ENCODE measurements at places on chromosomes 1 and 21. TPM values are rescaled to one million over a fixed set of nuclear protein-coding genes. Genes with fewer than 3 reads are reported as not detected.
A peak's percentile ranks its signal among the peaks of the same experiment; 100 is the strongest.

SLC6A17 gene
- not detected for total RNA-seq

GNG4 gene
- total RNA-seq, result 77.2 TPM

JUN gene
- total RNA-seq, result 51.6 TPM

DMBX1 gene
- total RNA-seq, result not detected

PLPP3 gene
- total RNA-seq, result not detected

TADA1 gene
- total RNA-seq, result 18.4 TPM

DNA sequence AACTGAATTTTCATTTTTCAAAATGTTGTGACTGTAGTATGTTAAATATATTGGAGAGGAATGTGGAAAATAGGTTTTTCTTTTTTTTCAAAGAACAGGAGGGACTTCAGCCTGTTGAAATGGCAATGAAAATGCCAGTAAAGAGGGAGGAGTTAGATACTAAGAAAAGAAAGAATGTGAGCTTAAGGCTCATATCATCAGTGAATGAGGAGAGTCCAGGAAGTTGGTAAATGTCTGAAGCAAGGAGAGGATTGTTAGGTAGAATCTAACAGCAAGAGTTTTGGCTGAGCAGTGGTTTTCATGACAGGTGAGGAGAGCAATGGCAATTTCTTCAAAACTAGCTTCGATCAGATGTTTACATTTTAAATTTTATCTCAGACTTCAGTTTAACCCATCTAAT, 43.0 kb downstream of the PLA2G4A start:
- H3K27me3 ChIP-seq, result peaks cover 1% of the 10 kb centered on the region
- H3K36me3 ChIP-seq, result no peaks in the 10 kb centered on the region
- H3K4me1 ChIP-seq, result no peaks in the 10 kb centered on the region
- no peak for DNase-seq
- H3K27ac ChIP-seq, result no peak overlapping the region
- no peak overlapping the region for H3K4me3 ChIP-seq

- H3K36me3 ChIP-seq, result peaks cover 14% of the 10 kb centered on the region
- no peak overlapping the region for H3K4me3 ChIP-seq
- H3K27ac ChIP-seq, result no peak overlapping the region
- no peak for DNase-seq
- peaks cover 8% of the 10 kb centered on the region for H3K4me1 ChIP-seq
These were observed 36.7 kb upstream of the TMEM222 start for GRCh38 chr1:27285274-27285660.

DNA sequence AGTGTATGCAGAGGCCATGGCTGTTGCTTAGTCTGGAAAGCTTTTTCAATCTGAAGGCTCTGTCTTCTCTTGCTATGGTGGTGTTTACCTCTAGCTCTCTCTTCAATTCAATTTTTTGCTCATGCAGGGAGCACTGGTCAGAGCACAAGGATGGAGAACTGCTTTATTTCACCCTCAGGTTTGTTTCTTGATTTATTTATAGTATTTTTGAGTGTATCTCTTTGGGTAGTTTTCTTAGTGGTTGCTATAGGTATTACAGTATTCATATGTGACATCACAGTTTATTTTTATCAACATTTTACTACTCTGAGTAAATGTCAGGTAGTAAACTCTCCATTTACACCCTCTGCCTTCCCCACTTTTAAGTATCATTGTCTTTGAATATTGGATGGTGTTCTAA, 147.9 kb downstream of the RASAL2 start:
- no peaks in the 10 kb centered on the region for H3K4me1 ChIP-seq
- no peak overlapping the region for H3K4me3 ChIP-seq
- no peaks in the 10 kb centered on the region for H3K27me3 ChIP-seq
- no peaks in the 10 kb centered on the region for H3K36me3 ChIP-seq

DNA sequence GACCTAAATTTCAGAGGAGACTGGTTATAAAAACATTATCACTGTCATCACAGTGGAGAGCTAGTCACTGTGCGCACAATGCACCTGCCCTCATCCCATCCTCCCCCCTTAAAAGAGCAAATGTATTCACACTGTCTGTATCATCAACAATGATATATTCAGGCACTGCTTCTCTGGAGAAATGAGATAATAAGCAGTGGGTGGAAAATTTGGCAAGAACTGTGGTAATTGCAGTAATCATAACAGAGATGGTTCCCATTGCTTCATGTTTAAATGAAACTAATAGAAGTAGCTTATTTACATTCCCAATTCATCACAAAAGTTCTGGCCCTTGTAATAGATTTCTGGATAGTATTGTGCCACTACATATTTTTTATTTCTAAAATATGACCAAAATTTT, 867.4 kb upstream of the ADGRL2 start:
- no peaks in the 10 kb centered on the region for H3K4me1 ChIP-seq
- no peak overlapping the region for H3K27ac ChIP-seq
- no peaks in the 10 kb centered on the region for H3K27me3 ChIP-seq
- DNase-seq, result no peak
- no peaks in the 10 kb centered on the region for H3K36me3 ChIP-seq
- no peak overlapping the region for H3K4me3 ChIP-seq

- no peak overlapping the region for H3K4me3 ChIP-seq
- H3K4me1 ChIP-seq, result peaks cover 2% of the 10 kb centered on the region
- DNase-seq, result no peak
- no peak overlapping the region for H3K27ac ChIP-seq
- peaks cover 20% of the 10 kb centered on the region for H3K27me3 ChIP-seq
- H3K36me3 ChIP-seq, result no peaks in the 10 kb centered on the region
These were observed 6.0 kb upstream of the STMN1 start for GRCh38 chr1:25912076-25912831.

- H3K36me3 ChIP-seq, result peaks cover 44% of the 10 kb centered on the region
- peak overlapping the region; percentile 83 for H3K4me3 ChIP-seq
- H3K4me1 ChIP-seq, result peaks cover 49% of the 10 kb centered on the region
- H3K27ac ChIP-seq, result peak overlapping the region; percentile 98
- peak; percentile 65 for DNase-seq
These were observed 1.2 kb upstream of the PPOX start for GRCh38 chr1:161164901-161165610.

GRCh38 chr1:30418061-30418938, 305.1 kb downstream of the MATN1 start:
- no peaks in the 10 kb centered on the region for H3K4me1 ChIP-seq
- H3K36me3 ChIP-seq, result no peaks in the 10 kb centered on the region
- H3K27ac ChIP-seq, result no peak overlapping the region
- peak; percentile 37 for DNase-seq
- H3K27me3 ChIP-seq, result no peaks in the 10 kb centered on the region

GRCh38 chr1:198574325-198574724, 33.8 kb upstream of the ATP6V1G3 start:
- DNase-seq, result no peak
- H3K4me1 ChIP-seq, result peaks cover 5% of the 10 kb centered on the region
- H3K27ac ChIP-seq, result no peak overlapping the region
- no peaks in the 10 kb centered on the region for H3K36me3 ChIP-seq
- no peaks in the 10 kb centered on the region for H3K27me3 ChIP-seq

GRCh38 chr1:147851149-147851548, 51.4 kb upstream of the GJA8 start:
- no peaks in the 10 kb centered on the region for H3K4me1 ChIP-seq
- H3K27ac ChIP-seq, result no peak overlapping the region
- H3K27me3 ChIP-seq, result peaks cover 9% of the 10 kb centered on the region
- no peaks in the 10 kb centered on the region for H3K36me3 ChIP-seq
- no peak overlapping the region for H3K4me3 ChIP-seq
- DNase-seq, result no peak

GRCh38 chr1:107964336-107965109, 457 bp downstream of the VAV3 start:
- peak overlapping the region; percentile 91 for H3K4me3 ChIP-seq
- H3K27ac ChIP-seq, result peak overlapping the region; percentile 92
- H3K27me3 ChIP-seq, result peaks cover 3% of the 10 kb centered on the region
- H3K4me1 ChIP-seq, result peaks cover 23% of the 10 kb centered on the region
- DNase-seq, result peak; percentile 75

- H3K27ac ChIP-seq, result no peak overlapping the region
- H3K36me3 ChIP-seq, result no peaks in the 10 kb centered on the region
- H3K27me3 ChIP-seq, result no peaks in the 10 kb centered on the region
- H3K4me1 ChIP-seq, result no peaks in the 10 kb centered on the region
These were observed 683.3 kb upstream of the CXADR start for GRCh38 chr21:16829532-16829931.

- H3K27me3 ChIP-seq, result no peaks in the 10 kb centered on the region
- peak overlapping the region; percentile 92 for H3K27ac ChIP-seq
- H3K4me1 ChIP-seq, result peaks cover 27% of the 10 kb centered on the region
These were observed 1.3 kb downstream of the ARL8A start for GRCh38 chr1:202143011-202143767.

DNA sequence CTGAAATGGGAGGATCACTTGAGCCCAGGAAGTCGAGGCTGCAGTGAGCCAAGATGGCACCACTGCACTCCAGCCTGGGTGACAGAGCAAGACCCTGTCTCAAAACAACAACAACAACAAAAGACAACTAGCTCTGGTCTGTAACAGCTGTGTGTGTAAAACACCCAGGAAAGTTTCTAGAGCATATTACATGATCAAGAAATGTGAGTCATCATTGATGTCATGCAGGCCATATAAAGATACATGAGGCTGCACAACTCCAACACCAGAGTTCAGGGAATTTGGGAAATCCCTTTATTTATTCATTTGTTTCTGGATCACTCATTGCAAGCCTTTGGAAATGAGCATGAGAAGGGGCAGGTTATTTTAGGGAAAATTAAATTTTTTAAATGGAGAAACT, 50.3 kb upstream of the CTPS1 start:
- no peak overlapping the region for H3K4me3 ChIP-seq
- peaks cover 14% of the 10 kb centered on the region for H3K27me3 ChIP-seq
- H3K4me1 ChIP-seq, result peaks cover 2% of the 10 kb centered on the region
- no peak for DNase-seq
- H3K27ac ChIP-seq, result no peak overlapping the region

DNA sequence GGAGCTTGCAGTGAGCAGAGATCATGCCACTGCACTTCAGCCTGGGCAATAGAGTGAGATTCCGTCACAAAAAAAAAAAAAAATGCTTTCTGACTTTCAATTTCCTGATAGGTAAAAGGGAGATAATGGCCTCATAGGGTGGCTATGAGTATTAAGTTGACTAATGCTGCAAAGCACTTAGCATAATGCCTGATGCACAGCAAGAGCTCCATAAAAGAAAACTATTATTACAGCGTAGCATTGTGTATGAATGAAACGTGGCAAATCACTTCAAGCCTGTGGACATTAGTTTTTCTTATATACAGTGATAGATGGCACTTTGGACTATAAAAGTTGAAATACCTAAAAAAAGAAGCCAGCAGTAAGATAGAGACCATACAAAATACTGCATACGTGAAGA, 16.8 kb downstream of the FNDC7 start:
- no peak overlapping the region for H3K4me3 ChIP-seq
- no peak overlapping the region for H3K27ac ChIP-seq
- DNase-seq, result no peak
- no peaks in the 10 kb centered on the region for H3K36me3 ChIP-seq
- H3K27me3 ChIP-seq, result peaks cover 33% of the 10 kb centered on the region

- peak; percentile 95 for DNase-seq
- peaks cover 10% of the 10 kb centered on the region for H3K36me3 ChIP-seq
- H3K4me1 ChIP-seq, result peaks cover 21% of the 10 kb centered on the region
These were observed at the start of gene PRDM15 for GRCh38 chr21:41879190-41879998. Gene PRDM15, minus strand, starts transcription at chr21:41879344. Its CDS starts 18,981 bp downstream, at chr21:41860363.

DNA sequence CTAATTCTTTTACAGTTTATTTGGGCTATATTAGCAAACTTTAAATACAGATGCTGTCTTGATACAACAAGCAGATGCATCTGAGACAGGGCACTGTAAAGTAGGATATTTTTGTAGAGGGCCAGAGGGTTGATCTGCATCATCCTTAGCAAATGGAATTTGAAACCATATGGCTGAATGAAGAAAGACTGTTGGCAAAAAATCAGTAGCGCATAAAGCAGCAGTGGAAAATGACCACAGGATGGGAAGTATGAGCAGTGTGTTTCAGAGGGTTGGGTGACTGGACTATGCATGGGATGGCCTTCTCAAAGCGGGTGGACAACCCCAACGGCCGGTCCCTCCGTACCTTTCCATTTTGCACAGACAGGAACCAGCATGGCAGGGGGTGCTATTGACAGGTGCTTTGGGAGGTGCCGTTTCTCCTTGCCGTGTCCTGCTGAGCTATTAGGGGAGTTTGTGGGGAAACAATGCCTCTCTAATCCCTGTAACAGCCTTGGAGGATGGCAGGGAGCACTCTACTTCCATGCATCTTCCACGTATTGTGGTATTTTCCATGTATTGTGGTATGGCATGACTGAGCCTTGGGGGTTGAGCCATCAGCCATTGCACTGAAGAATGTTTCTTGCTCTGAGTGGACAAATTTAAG, 5.9 kb downstream of the LRRC8B start:
- no peak overlapping the region for H3K27ac ChIP-seq
- peaks cover 70% of the 10 kb centered on the region for H3K36me3 ChIP-seq
- H3K4me1 ChIP-seq, result peaks cover 50% of the 10 kb centered on the region
- no peaks in the 10 kb centered on the region for H3K27me3 ChIP-seq
- DNase-seq, result no peak

Data from activated CD4-positive, alpha-beta T cell treated with anti-CD3 and anti-CD28 coated beads, Interleukin-2, amount 10 ng/mL, durations not matched to agents 24 days and 14 days (primary cell).